CD4-positive, alpha-beta memory T cell (primary cell): ENCODE measurements at places on chromosomes 7 and 10. TPM values are rescaled to one million over a fixed set of nuclear protein-coding genes. Genes with fewer than 3 reads are reported as not detected.

Gene TSPAN15
- total RNA-seq: 2.4 TPM

Gene NPM3
- 11.1 TPM for total RNA-seq

Gene TRIM50
- total RNA-seq: not detected

Gene AASS
- total RNA-seq: 2.6 TPM

DNA sequence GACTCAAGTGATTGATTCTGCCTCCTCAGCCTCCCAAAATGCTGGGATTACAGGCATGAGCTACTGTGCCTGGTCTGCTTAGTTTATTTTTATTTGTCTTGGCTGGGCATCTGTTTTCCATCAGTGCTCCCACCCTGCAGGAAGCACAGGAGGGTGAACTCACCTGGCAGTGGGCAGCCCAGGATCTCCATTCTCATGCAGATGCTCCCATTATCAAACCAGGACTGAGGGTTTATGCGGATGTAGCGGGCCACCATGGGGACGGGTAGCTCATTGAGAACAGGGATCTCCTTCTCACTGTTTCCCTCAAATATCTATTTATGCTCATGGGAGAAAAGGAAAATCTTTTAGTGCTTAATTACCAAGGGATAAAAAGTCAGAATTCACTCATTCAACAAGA, 93.8 kb downstream of the CPXM2 start:
- no peak for DNase-seq

GRCh38 chr7:51034521-51035264, 252.0 kb upstream of the GRB10 start:
- DNase-seq: no peak

DNA sequence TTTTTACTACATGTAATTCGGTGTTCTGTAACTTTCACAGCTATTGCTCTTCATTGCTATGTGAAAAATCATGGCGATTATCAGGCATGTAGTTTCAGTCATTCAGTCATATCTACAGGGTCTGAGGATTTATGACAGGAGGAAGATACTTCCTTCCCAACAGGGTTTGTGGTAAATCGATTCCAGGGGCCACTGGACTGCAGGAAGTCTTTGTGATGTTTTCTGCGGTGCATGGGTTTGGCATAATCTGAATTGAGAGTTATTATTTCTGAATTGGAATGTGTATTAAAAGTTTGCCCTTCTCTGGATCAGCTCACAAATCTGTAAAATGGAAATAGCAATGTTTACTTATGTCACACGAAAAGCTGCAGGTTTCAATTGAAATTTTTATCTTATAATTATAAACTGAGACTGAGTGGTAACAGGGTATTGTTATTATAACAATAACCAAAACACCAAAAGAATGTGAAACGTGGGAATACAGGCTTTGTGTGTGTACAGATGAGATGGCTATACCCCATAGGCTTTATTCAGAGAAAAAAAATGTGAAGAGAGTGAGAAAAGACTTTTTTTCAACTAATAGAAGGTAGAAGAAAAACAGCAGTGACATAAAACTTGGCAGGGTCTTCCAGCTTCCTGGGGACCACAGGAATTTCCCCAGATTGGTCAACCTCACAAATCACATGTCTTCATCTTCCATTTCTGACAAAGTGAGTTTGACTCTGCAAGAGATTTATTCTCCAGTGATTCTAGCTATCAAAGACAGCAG, 307.7 kb upstream of the NFE2L3 start:
- DNase-seq: no peak

DNA sequence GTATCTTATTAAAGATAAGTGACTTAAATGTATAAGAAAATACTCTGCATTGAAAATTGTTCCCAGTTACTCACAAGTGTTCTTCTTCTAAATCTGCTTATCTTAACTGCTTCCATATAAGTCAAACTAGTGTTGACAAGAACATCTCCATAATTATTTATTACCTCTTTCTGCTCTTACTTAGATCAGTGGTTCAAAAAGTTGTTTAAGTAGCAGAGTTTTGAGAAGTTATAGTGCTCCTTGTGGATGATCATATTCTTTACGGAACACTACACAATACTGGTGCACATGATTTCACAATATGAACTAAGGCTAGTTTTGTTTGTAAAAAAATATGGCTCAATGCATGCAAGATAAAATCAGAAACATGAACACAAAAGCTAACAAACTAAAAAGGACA, 168.4 kb downstream of the SEMA3D start:
- no peak for DNase-seq

GRCh38 chr10:35423505-35424306, 87.4 kb downstream of the CCNY start:
- DNase-seq: no peak

DNA sequence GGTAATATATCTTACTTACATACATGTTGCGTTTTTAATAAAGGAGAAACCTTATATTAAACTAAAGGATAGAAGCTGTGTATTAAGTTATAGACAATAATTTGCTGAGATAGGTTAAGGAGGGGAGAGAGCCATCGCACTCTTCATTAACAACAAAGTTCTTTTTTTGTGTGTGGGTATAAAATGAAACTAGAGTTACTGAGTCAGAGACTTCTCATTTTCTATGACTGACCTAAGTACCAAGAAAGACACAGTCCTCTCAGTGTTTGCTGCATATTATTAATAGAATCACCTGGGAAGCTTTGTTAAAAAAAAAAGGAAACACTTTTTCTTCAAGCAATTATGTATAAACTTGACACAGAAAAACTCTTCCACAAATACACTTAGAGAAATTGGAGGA, 31.4 kb downstream of the FEZF1 start:
- no peak for DNase-seq

DNA sequence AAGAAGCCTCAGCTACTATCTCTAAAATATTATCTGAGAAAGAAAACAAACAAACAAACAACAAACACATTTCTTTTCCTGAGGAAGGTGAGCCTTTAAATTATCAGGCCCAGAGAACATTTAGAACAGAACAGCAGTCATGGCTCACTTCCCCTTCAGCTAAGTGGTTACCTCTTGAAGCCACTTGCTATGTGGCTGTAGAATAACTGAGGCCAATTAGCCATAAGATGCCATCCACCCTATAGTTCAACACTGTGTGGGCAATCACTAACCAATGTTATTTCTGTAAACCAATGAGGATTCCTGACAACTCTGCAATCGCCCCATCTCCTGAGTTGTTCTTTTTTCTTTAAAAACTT, 3.7 kb upstream of the UPP1 start:
- DNase-seq: no peak
